ENCODE measurements at places on chromosomes 13 and 19. TPM values are rescaled to one million over a fixed set of nuclear protein-coding genes. Genes with fewer than 3 reads are reported as not detected.

FPR3 gene
- total RNA-seq, result 7.0 TPM

PRODH2 gene
- total RNA-seq, result 0.46 TPM

SIGLEC14 gene
- 5.9 TPM for total RNA-seq

VSIG10L gene
- total RNA-seq, result 11.3 TPM

ZNF878 gene
- 0.17 TPM for total RNA-seq

LGALS14 gene
- total RNA-seq, result not detected

SLC25A42 gene
- 10.5 TPM for total RNA-seq

BBC3 gene
- 11.2 TPM for total RNA-seq

DNA sequence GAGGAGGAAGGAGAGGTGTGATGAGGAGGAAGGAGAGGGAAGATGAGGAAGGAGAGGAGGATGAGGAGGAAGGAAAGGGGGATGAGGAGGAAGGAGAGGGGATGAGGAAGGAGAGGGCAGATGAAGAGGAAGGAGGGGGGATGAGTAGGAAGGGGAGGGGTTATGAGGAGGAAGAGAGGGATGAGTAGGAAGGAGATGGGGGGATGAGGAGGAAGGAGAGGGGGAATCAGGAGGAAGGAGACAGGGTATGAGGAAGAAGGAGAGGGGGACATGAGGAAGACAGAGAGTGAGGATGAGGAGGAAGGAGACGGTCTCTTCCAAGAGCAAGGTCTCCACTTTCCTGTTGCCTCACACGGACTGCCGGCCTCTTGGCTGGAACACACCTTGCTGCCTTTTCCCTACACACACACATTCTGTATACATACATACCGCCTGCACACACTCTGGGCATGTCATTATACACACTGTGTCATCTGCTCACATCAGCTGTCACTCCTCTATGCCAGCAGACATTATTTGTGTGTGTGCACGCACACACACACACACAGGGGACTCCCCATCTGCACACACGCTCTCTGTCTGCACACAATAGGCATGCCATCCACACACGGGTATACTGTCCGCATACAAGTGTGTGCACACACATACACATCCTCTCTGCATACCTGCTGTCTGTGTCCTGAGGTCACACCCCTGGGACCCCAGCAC lies 11.1 kb upstream of the VSTM2B start:
- DNase-seq, result no peak

DNA sequence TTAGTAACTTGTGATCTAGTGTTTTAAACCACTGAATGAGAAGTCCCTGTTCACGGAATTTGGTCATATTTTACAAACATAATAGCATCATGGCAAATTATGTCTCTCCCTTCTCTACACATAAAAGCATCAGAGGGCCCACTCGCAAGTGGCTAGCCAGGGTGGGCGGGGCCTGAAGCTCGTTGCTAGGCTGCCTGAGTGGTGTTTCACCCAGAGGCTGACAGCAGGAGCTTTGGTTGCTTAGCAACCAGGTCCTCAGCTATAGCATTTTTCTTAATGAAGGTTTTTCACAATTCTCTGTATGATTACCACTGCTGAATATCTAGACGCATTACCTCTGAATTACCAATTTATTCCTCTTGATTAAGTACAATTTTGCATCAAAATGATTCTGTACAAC lies 126.5 kb downstream of the NALCN start:
- DNase-seq, result no peak

GRCh38 chr13:79531542-79532254 lies 50.7 kb downstream of the NDFIP2 start:
- DNase-seq, result no peak

DNA sequence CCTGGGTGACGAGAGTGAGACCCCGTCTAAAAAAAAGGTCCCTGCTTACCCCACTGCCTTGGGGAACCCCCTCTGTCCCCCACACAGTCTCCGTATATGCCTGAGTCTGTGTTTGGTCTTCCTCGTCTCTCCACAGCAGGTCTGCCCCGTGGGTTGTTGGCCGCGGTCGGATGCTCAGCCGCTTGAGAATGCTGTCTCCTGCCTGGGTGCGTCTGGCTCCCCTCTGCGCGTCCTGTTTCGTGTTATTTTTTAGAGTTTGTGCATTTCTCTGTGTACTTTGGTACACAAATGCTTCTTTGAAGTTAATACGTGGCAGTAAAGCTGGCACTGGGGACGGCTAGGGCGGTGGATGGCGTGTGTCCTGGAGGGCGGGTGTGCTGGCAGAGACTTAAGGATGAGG lies 34.9 kb downstream of the KDM4B start:
- no peak for DNase-seq

GRCh38 chr13:99652141-99652540 lies 150.9 kb downstream of the TM9SF2 start:
- no peak for DNase-seq

- DNase-seq, result no peak
Measured at GRCh38 chr13:30332456-30333143, 25.2 kb upstream of the KATNAL1 start.

GRCh38 chr19:39296906-39297305 lies 699 bp downstream of the IFNL1 start:
- DNase-seq, result no peak

DNA sequence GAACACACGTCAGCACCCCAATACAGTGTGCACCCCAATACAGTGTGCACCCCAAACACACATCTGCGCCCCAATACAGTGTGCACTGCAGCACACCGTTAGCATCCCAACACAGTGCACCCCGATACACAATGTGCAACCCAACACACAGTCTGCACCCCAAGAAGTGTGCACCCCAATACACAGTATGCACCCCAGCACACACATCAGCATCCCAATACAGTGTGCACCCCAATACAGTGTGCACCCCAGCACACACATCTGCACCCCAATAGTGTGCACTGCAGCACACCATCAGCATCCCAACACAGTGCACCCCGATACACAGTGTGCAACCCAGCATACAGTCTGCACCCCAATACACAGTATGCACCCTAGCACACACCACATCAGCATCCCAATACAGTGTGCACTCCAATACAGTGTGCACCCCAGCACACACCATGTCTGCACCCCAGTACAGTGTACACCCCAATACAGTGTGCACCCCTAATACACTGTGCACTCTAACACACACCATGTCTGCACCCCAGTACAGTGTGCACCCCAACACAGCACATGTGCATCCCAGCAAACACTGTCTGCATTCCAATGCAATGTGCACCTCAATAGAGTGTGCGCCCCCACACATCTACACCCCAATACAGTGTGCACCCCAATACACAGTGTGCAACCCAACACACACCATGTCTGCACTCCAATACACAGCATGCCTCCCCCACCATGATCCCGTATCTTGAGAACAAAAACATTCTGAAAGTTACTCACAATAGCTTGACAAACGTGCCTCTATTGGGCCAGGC lies 855 bp upstream of the CARS2 start:
- no peak for DNase-seq

GRCh38 chr13:112769615-112770014 lies 79.8 kb downstream of the ATP11A start:
- DNase-seq, result no peak

GRCh38 chr13:40243047-40243446 lies 423.4 kb downstream of the FOXO1 start:
- no peak for DNase-seq

DNA sequence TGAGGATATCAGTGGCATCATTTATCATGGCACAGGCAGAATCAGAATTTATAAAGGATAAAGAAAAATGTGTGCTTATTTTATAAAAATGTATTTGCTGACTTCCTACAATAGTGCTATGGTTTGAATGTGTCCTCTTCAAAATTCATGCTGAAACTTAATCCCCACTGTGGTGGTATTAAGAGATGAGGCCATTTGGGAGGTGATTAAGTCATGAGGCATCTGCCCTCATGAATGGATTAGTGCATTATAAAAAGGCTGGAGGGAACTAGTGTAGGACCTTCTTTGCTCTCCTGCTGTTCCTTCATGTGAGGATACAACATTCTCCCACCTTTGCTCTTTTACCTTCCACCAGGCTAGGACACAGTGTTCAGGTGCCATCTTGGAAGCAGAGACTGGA lies 212.8 kb downstream of the RFC3 start:
- DNase-seq, result no peak

GRCh38 chr13:30816736-30817135 lies 81.4 kb downstream of the ALOX5AP start:
- DNase-seq, result no peak

DNA sequence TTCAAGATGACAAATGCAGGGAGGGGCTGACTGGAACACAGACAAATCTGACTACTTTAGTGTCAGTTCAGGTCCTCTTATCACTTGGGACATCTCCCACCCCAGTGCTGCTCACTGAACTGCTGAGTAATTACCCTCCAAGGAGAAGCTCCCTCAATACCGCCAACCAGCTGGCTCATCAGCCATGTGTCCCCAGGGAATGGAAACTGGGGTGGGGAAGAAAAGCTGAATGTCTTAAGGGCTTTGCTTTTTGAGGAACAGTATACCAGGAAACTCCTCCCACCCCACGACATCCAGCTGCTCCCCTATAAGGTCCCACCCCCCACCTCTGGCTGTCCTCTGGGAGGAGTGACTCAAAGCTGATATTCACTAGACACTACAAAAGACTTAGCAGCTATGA lies 2.0 kb downstream of the ZNF823 start:
- DNase-seq, result no peak

GRCh38 chr13:44389060-44389666 lies 15.5 kb downstream of the SERP2 start:
- no peak for DNase-seq

DNA sequence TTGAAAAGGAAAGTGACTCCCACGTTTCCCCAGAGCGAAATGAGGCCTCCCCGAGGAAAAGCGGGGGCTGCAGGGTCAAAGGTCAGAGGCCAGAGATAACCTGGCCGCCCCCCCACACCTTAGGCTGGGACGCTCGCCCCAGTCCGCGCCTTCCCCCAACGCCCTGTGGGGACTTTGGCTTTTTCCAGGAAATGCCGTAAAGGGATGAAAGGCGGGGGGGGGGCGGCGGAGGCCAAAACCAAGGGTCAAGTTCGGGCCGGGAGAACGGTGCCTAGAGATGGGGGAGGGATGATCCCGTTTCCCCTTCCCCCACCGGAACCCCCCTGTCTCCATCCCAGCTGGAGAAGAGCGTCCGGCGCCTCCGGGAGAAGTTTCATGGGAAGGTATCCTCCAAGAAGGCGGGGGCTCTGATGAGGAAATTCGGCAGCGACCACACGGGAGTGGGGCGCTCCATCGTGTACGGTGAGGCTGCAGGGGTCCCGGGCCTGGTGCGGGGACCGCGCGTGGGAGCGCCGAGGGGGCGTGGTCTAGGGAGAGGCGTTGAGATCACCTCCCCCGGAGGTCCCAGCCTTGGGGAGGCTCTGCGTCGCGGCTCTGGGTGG lies 575 bp downstream of the SHFL start:
- no peak for DNase-seq

DNA sequence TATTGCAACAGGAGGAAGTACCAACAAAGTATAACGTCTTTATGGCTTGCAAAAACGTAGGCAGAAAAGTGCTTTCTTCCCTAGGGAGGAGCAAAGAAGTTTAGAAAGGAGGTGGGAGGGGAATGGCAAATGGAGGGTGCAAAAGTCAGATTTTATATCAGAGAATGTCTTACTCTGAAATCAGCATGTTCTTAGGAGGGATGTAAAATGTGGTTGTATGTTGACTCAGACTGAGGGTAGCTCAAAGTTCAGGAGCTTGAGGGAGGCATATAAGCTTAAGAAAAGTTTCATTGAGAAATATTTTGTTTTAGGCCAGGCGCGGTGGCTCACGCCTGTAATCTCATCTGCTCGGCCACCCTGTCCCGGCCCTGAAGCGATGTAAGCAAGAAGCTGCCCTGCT lies 1.7 kb downstream of the ZNF90 start:
- no peak for DNase-seq

DNA sequence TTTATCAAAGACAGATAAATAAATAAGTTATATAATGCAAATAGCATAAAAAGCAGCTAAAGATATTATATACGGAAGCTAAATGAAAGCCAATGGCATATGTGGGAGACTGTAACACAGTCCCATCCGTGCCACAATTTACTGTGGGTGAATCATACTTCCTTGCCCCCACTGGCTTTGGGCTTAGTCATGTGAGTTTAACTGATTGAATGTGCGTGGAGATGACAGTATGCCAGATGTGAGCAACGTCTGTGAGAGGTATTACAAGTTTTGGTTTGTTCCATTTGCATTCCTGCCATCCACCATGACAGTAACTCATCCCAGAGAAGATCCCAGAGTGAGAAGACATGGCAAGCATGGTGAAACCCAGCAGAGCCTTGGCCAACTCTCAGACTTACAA lies 340.0 kb downstream of the SUCLA2 start:
- no peak for DNase-seq

- DNase-seq, result no peak
Measured at GRCh38 chr19:36051236-36051635, 2.8 kb downstream of the THAP8 start.

DNA sequence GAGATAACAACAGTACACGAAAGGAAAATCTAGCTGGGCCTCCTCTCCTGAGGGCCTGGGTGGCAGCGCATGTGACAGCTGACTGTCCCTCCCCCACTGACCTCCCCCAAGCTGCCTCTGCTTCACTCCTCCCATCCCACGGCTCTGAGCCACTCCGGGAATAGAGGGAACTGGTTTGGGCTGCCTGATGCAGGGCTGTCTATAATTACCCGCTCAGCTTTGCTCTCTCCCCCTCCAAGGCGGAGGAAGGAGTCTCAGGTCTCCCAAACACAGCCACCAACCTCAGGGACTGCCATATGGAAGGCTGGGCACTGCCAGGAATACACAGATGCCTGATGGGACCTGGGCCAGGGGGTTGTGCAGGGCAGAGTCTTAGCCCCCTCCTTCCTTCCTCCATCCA lies 7.9 kb downstream of the NAPA start:
- DNase-seq, result no peak

DNA sequence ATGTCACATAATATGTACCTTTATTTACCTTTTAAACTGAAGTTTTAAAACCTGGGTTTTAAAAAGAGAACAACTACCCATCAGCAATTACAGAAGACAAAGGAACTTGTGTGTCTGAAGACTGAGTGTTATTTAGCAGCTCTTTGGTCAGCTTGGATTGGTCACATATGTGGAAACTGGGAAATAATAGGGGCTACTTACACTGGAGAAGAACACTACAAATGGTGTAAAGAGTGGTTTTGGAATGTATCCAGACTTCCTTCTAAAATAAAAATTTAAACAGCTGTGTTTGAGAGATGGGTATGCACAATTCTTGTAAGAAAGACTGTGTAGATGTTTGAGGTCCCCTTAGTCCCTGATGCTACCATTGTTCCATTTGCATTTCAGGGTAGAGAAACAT lies 13.3 kb downstream of the TNFRSF19 start:
- no peak for DNase-seq

DNA sequence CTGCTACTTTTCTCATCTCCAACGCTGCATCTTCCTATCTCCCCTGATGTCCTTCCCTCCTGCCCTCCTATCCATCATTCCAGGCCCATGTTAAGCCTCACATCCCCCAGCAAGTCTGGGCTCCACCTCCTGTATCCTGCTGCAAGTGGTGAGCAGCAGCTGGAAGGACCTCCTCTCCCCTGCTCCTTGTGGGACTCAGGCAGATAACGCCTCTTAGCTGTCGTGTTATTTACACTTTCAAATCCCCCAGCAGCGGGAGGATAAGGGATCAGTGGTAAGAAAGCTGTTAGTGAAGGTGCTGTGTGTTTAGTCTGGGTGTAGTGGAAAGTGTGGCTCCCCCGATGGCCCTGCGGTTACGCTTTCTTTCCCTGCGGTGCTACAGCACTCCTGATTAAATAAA lies 211.9 kb downstream of the ZNF536 start:
- no peak for DNase-seq

- DNase-seq, result no peak
Measured at GRCh38 chr19:2554856-2555255, 78.9 kb downstream of the GADD45B start.

Data from mucosa of gallbladder (tissue), 1 donor.